Lung (tissue), 17 donors: ENCODE measurements at places on chromosomes 13 and 19. TPM values are rescaled to one million over a fixed set of nuclear protein-coding genes. Genes with fewer than 3 reads are reported as not detected.

GRCh38 chr13:92487238-92487637 lies 739.4 kb upstream of the GPC6 start:
- no peak for DNase-seq

DNA sequence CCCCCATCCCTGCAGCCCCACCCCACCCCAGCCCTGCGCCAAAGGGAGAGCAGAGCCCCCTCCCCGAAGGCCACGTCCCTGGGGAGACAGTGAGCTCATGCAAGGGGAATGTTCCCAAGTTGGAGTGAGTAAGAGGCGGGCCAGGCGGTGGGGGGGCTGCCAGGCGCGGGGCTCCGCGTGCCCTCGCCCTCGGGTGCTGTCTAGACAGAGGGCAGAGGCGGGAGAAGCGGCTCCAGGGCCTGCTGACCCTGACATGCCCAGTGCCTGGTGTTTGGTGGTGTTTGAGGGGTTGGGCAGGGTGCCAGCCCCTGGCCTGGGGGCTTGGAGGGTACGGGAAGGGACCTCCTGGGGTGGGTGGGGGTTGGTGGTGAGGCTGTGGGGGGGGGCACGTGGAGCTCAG lies 1.0 kb downstream of the FSTL3 start:
- DNase-seq: peak; percentile 53

GRCh38 chr13:113912596-113912995 lies 48.7 kb upstream of the GAS6 start:
- DNase-seq: no peak

Gene MBD3L2
- total RNA-seq: not detected
